K562 (cell line): ENCODE measurements at places on chromosomes 16 and 17.
A peak's percentile ranks its signal among the peaks of the same experiment; 100 is the strongest.

DNA sequence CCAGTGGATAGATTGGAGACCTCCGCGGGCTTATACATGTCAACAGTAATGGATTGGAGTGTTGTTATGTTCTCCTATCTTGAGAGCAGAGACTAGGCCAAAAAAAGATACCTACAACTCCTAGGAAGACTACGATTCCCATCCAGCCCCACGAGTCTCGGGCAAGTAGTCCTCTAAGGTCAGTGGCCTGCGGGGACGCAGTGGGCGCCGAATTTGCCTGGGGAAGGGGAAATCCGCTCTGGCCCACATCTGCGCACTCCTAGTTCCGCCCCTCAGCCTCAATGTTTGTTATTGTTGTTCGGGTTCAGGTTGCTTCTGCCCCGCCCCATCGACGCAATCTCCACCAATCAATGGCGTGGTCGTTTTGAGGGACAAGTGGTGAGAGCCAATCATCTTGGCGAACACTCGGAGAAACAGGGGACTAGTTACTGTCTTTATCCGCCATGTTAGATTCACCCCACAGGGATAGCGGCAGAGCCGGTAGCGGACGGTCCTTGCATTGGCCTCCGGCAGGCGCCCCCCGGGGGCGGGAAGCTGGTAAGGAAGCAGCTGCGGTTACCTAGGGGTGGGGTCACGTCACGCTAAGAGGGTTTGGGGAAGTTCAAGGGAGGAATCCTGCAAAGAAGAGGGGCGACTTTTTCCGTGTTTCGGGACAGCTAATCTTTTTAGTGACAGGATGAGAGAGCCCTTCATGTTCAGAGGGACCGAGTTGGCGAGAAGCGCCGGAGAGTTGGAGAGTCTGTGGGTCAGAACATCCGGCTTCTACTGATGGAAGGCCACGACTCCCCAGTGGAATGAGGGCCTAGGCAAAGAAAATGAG is at the start of gene NBR1:
NBR1 (plus strand) TSS at position 449 of the 820 bp plus-strand sequence. CDS start 4,586 bp downstream, outside the sequence.
- DNase-seq, result peak; percentile 99

DNA sequence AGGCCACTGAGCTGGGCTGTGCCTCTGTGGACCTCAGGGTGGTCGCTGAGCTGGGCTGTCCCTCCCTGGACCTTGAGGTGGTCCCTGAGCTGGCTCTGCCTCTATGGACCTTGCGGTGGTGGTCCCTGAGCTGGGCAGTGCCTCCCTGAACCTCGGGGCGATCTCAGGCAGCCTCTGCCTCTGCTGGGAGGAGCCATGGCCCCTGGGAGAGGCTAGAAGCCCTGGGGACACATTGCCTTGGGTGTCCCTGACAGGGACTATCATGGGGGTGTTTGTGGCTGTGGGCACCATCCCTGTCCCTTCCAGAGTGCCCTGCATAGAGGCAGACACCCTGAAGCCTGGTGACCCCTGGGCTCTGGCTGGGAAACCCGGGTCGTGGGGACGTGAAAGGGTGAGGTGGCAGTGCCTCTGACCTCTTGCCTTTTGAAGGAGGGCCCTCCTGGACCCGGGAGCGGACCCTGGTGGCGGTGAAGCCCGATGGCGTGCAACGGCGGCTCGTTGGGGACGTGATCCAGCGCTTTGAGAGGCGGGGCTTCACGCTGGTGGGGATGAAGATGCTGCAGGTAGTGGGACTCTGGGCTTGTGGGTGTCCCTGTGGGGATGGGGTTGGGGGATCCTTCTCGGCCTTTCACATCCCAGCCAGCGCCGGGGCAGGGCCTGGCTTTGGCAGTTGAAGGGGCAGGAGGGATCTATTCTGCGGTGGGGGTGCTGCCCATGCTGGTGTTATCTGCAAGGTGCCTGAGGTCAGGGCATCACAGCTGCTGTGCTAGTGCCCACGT is 1.8 kb downstream of the NME4 start:
- peak; percentile 68 for DNase-seq

DNA sequence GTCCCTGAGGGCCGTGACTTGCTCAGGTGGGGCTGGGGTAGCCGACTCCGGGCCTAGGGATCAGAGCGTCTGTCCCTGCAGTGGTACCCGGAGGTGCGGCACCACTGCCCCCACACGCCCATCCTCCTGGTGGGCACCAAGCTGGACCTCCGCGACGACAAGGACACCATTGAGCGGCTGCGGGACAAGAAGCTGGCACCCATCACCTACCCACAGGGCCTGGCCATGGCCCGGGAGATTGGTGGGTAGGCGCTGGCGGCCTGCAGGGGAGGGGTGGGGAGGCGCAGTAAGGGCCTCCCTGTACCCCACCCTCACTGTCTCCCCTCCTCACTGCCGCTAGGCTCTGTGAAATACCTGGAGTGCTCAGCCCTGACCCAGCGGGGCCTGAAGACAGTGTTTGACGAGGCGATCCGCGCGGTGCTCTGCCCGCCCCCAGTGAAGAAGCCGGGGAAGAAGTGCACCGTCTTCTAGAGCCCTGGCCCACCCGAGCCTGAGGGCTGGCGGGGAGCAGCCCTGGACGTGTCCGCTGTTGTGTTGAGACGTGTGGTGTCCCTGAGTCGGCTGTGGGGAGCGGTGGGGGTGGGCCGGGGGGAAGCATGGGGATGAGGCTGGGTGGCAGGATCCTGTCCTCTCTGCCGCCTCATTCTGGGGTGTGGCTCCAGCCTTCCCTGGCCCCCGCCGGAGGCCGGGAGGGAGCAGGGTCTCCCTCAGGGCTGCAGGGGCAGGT is 2.0 kb downstream of the RAC3 start:
- no peak for DNase-seq

DNA sequence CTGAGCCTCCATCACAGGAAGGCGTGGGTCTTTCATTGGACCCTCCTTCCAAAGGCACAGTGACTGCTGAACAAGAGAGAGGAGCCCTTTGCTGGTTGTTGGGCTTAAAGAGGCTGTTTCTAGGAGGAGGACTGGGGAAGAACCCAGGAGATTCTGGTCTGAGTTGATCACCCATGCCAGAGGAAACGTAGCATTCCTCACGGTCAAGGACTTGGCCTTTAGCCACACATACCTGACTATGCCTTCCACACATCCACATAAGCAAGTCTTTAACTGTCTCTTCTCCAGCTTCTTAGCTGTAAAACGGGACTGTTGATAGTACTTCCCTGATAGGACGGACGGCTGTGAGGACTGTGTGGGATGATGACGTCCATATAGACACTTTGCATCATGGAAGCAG is 149.8 kb upstream of the IRX3 start:
- DNase-seq, result no peak

GRCh38 chr17:40056379-40057015 is 2.3 kb upstream of the MED24 start:
- no peak for DNase-seq

DNA sequence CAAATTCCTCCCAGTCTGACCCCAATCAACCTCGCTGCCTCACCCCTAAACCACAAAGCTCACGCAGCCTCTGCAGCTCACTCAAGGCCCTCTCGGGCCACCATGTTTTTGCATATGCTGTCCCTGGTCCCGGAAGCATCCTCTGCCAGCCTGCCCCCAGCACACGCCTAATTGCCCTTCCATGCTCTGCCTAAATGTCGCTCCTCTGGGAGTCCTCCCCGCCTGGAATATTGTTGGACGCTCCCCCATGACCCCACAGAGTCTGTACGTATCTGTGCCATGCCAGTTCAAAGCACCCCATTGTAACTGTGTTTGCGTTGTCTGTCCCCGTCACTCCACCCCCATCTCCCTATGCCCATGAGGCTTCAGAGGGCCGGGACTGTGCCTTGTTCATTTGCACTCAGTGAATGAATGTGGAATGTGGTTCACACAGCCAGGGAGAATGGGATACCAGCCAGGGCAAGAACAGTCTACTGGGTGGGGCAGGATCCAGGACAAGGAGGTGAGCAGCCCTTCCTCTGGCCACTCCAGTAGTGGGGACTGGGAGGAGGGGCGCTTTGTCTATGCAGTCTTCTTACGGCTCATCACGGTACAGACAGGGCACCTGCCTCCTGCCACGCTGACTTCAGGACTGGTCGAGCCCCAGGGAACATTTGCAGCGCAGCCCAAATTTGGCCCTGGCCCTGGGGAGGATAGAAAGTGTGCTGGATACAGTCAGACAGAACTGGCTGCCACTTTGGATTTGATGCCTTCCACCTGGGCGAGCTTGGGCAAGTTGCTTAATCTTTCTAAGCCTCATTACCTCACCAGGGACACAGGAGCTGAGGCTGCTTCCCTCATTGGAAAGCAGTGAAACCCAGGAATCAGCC is 48.5 kb downstream of the NOS2 start:
- DNase-seq, result no peak

DNA sequence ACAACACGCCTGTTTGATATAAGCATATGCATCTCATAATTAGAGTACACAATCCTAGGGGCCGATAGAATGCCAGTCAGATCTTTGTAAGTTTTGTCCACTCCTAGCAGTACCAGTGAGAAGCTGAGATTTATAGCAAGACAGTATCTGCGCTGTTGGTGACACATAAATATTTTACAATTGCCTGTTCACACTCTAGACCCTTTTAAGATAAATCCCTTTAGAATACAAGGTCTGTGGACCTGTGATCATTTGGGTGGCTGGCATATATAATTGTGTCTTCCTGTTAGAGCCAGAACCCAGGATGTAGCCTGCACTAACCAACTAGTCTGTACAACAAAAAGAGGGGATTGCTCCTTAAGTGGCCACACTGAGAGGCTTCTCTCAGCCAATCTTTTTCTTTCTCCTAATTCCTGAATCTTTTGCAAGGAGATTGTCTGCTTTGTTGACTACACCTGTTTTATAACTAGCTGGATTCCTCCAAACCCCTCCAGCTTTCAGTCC is 74.7 kb downstream of the WIPI1 start:
- no peak for DNase-seq

DNA sequence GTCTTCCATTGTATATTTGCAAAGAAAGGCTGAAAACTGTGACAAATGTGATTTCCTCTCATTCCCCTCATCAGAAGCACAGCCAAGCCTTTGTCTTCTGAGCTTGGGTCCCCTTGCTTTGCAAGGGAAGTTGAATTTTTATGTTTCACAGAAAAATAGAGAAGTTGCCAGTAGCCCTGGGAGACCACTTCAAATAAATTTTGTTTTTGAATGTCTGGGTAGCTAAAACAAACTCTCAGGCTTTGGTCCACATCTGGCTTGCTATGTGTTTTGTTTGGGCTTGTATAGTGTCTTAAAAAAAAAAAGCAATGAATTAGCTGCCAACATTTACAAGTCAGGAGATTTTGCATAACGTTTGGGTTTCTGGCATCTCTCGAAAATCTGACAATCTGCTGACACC is 24.1 kb downstream of the PIK3R6 start:
- DNase-seq, result no peak

DNA sequence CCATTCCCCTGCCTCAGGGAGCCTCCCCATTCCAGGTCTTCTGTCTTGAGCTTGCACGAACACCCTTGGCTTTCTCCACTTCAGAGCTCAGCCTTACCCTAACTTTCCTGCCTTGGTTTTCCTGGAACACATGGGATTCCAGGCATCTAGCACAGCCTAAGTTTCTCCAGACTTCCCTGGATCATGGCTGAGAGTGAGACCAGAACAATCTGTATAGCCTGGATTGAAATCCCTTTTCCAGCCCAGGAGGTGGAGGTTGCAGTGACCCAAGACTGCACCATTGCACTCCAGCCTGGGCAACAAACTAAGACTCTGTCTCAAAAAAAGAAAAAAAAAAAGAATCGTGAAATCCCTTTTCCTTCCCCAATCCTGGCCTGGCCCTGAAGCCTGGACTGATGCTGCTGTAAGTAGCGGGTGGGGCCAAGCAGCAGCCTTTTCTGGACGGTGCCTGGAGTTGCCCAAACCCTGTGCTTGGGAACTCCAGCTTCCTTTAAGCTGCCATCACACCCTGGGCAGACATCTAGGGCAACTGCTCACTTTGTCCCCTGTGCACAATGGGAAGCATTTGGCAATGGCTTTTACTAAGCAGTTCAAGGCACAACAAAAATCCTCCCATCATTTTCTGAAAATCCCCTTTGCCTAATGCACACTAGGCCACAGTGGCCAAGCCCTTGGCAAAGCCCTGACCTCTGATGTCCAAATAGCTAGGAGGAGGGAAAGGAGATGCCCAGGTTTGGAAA is 12.0 kb upstream of the SLC16A5 start:
- DNase-seq, result no peak

DNA sequence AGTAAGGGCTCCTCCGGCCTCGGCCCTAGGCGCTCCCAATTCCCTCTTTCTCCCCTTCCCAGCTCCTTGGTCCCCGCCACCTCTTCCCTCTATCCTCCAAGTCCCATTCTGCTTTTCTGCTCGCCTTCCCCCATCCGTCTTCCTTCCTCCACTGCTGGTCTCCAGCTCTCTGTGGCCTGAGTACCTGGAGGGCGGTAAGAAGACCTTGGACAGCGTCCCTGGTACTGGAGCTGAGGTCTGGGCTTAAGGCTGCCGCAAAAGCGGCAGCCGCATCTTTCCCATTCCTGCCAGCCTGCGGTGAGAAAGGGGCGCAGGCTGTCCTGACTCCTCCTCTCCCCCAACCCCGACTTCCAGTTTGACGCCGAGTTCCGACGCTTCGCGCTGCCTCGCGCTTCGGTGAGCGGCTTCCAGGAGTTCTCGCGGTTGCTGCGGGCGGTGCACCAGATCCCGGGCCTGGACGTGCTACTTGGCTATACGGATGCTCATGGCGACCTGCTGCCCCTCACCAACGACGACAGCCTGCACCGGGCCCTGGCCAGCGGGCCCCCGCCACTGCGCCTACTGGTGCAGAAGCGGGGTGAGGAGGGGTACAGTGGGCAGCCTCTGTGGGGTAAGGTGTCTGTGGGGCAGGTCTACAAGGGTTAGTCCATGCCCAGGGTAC is 471 bp downstream of the PARD6A start:
- no peak for DNase-seq

- DNase-seq, result no peak
These were observed 121.2 kb downstream of the ANKFN1 start for GRCh38 chr17:56274491-56274890.

GRCh38 chr17:28774206-28774605 is 30.4 kb downstream of the TRAF4 start:
- no peak for DNase-seq

DNA sequence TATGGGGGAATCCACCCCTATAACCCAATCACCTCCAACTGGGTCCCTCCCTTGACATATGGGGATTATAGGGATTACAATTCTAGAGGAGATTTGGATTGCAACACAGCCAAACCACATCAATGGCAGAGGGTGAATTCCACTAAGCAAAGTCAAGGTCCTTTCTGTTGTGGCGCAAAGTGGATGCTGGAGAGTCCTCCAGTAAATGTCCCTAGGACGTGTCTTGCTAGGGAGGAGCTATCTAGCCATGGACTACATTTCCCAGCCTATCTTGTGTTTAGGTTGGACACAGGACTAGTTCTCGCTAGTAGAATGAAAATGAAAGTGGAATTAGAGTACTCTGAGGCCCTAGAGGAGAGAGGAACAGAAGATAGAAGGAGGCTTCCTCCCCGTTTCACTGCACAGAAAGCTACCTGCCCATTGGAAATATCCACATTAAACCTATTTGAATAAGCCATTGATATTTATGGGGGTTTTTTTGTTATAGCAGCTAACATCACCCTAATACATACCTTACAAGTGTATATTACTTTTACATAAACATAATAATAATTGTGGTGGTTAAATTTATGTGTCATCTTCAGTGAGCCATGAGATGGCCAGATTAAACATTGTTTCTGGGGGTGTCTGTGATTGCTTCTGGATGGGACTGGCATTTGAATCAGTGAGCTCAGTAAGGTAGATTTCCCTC is 56.7 kb upstream of the ERCC4 start:
- no peak for DNase-seq

- no peak for DNase-seq
These were observed 119.1 kb upstream of the SMURF2 start for GRCh38 chr17:64781014-64781756.
